Chondrocyte (in vitro differentiated cells): ENCODE measurements at places on chromosomes 5 and 9. TPM values are rescaled to one million over a fixed set of nuclear protein-coding genes. Genes with fewer than 3 reads are reported as not detected.

The SOX30 gene
- total RNA-seq: not detected in 3 replicates

The PPP3R2 gene
- total RNA-seq: not detected in 3 replicates

The C1QTNF2 gene
- 0.34 to 0.62 TPM (median 0.59 TPM) in 3 replicates for total RNA-seq

The PDE6A gene
- total RNA-seq: 0.07 to 0.12 TPM (median 0.08 TPM) in 3 replicates

The TICAM2 gene
- total RNA-seq: 3.2 to 4.7 TPM (median 4.0 TPM) in 3 replicates

The GDA gene
- 0.22 to 0.48 TPM (median 0.33 TPM) in 3 replicates for total RNA-seq

DNA sequence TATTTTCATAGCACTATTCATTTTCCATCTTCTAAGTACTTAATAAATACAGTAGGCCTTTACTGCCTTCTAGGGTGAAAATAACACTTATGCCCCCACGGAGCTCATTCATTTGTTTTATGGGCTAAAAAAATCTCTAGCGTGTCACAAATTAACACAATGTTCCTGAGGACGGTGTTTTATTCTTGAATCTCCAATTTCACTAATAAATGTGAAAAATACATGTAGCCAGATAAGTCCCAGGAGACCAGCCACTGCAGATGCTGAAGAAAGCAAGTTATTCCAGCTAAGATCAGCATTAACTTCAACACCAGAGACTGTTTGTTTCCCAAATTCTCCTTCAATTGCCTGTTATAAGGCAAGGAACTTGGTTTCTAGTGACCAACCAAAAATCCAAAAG, 102.3 kb downstream of the MARCHF3 start:
- H3K4me3 ChIP-seq: no peak overlapping the region
- H3K27me3 ChIP-seq: no peaks in the 10 kb centered on the region
- H3K27ac ChIP-seq: no peak overlapping the region
- no peaks in the 10 kb centered on the region for H3K36me3 ChIP-seq
- DNase-seq: no peak
- H3K4me1 ChIP-seq: no peaks in the 10 kb centered on the region

DNA sequence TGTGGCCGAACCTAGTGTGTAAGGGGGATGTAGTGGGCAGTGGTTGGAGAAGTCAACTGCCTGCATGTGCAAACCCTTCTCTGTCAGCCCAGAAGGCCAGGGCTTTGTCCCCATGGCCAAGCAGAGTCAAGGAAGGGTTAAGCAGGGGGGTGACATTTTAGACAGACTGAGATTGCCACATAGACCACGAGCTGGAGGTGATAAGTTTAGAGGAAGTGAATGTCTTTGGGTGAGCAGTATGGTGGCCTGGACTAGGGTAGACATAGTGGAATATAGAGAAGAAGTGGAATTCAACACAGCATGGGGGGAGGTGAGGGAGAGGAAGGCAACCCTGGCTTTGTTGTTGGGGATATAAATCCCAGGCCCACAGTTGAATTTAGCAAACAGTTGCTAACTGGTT, 38.7 kb upstream of the CDKN2AIPNL start:
- no peak for DNase-seq
- no peaks in the 10 kb centered on the region for H3K27me3 ChIP-seq
- peaks cover 17% of the 10 kb centered on the region for H3K4me1 ChIP-seq
- no peak overlapping the region for H3K4me3 ChIP-seq

- no peak overlapping the region for H3K27ac ChIP-seq
- H3K4me3 ChIP-seq: no peak overlapping the region
Measured at GRCh38 chr5:50863534-50864170, 197.2 kb downstream of the PARP8 start.
